Choroid plexus epithelial cell (primary cell): ENCODE measurements at places on chromosomes 6 and 20.

DNA sequence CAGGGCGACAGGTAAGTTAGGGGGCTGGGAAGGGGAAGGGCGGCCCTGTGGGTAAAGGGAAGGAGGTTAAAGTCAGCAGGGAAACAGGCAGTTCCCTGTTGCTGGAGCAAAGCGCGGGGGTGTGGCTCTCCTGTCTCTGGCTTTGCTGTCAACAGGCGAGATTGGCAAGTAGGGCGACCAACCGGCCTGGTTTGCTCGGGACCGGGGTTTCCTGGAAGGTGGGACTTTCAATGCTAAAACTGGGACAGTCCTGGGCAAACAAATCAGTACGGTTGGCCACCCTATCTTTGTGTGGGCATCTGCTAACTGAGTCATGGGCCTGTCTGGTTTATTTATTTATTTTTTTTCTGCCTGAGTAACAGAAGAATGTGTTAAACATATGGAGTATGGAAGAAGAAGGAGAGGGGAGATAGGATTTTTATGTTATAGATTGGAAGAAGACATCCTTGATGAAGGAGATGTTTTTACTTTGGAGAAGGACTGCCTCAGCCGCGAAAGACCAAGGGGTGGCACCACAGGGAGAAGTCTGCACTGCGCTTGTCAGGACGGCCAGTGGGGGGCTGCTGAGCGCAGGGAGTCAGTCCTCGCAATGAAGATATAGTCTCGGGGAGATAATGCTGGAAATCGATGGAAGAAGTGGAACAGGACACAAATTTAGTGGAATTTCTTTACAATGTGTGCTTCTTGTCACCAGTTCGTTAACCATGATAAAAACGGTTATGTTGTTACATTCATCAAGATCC lies 43.4 kb upstream of the ESR1 start:
- peak; percentile 91 for DNase-seq

- no peak for DNase-seq
Measured at GRCh38 chr6:150046943-150047342, 21.6 kb upstream of the RAET1L start.

- peak; percentile 51 for DNase-seq
Measured at GRCh38 chr6:75431379-75431778, 62.2 kb downstream of the FILIP1 start.

GRCh38 chr20:40563296-40563950 lies 125.6 kb downstream of the MAFB start:
- peak; percentile 69 for DNase-seq

DNA sequence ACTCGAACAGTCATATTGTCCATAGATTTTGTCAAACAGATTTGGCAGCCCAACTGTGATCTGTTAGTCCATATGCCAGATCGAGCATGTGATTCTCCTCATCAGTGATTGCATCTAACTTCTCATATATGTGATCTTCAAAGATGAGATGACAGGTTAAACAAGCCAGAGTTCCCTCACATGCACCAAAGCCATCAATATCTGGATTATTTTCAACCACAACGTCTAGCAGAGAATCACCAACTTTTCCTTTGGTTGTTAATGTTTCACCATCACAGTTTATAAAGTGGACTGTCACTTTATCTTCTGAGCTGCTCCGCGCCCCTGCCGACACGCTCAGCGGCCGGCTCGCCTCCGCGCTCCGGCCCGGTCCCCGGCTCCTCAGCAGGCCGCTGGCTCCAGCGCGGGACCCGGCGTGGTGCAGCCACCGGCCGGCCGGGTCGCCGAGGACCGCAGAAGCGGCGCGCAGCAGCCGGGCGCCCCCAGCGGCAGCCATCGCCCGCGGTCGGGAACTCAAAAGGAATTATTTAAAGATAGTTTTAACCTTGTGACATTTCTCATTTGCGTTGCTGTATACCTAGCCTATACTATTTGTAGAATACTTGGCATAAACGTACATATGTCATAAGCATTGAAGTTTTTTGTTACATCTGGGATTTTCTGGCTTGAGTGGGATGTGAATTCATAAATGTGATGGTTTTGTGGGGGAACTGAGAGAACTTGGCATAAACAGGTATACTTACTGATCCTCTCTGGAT lies 40.1 kb upstream of the DYNLRB1 start:
- peak; percentile 36 for DNase-seq

DNA sequence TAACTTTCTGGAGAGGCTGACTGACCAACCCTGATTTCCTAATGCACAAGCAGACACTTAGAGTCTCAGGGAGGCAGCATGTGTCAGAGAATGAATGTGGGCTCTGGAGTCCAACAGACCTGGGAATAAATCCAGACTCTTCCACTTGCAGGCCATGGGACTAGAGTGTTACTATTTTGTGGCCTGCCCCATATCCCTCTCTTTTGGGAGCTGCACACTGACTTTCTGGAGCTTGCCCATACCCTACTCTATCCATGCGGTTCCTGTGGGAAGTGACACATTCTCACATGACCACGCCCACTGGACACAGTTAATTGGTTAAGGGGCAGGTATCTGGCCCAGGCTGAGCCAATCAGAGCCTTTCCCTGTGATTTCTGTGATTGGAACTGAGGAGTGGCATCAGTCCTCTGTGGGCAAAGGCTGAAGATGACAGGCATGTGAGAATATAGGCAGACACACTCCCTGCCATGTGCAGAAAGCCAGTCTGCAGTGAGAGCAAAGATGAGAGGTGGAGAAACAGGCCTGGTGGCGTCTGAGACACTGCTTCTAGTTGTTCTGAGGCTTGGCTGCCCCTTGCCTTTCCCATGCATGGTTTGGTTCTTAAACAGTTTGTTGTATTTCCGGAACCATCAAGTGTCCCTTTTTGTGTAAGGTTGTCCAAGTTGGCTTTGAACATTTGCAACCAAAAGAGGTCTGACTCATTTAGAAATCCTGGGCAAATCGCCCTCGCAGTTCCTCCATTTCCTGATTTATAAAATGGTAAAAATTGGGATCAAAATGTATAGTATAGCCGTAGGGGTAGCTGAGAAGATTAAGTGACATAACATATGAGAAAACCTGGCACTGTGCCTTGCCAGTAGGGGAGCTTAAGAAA lies 125.6 kb downstream of the CDC5L start:
- peak; percentile 30 for DNase-seq

DNA sequence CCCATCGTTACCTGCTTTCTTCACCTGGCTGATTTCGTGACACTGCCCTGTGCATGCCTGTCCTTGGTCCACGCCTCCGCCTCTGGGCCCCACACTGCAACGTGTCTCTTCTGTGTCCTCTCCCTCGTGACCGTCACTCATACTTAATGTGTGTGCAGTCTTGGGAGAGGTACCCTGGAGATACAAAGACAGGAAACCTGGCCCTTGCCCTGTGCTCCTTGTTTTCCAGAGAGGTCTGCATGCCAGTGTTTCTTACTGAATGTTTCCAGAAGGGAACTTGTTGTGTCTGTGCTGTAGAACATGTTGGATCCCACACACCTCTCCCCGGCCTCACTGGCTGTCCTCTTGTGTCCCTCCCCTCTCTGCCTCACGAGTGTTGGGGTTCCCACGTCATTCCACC lies 45.8 kb downstream of the SNX9 start:
- no peak for DNase-seq

DNA sequence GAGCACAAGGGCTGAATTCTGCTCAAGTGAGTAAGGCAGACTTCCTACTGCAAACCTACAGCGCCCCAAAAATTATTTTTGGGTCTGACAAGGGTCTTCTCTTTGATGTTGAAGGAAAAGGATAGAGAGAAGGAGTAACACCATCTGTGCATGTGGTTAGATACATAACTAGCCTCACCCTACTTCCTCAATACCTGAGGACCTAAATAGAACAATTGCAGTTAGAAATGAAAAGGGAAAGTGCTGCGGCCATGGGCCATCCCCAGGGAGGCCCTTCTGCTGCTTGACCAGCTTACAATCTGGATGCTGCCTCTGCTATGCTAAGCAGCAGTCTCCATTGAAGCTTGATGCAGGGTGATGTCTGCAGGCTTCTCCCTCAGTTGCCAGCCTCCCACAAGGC lies 63.2 kb upstream of the ARMH2 start:
- DNase-seq, result no peak

DNA sequence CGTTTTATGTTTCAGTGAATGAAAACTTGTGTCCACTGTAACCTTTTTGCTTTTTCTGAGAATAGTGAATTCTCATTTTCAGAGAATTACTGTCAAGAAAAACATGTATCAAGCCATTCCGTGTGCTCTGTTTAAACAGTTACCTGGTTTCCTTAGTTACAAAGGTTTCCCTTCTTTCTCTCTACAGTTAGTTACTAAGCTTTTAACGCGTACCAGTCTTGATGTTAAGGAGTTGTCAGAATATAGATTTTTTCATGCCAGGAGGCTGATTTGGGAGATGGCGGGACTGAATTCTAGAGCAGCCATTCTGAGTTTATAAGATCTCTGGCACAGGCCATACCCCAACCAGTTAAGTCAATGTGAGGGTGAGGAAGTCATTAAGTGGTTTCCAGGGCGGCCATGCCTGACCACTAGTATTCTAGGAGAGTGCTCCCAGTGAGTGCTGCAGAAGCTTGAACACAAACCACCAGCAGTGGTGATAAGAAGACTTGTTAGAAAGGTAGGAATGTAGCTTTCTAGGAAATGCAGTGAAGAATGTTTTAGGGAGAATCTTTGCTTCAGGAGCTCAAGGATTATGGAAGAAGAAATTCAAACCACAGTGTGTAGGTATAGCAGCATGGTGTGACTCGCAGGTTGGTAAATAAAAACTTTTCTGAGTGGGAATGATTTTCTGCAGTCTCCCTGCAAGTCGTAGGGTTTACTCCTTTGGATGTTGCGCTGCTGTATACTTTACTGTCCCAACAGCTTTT lies 112.9 kb downstream of the JARID2 start:
- DNase-seq, result peak; percentile 69

DNA sequence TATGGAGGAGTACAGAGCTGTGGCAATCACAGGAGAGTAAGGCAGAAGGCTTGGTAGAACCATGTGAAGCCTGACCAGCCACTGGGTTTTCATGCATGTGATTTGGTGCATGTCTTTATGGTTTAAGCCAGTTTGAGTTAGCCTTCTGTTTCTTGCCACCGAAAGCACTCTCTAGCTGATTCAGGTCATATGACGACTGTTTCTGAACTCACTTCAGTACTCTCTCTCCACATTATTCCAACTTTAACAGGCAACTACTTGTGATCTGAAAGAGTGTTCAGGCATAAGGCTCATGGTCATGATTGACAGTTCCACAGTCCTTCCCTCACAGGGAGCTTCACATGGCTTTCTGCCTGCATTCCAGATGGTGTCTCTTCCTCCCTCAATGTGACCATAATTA lies 63.3 kb upstream of the TAB2 start:
- DNase-seq, result no peak
